NCI-H187 (cell line): ENCODE measurements at places on chromosomes 4 and X.

DNA sequence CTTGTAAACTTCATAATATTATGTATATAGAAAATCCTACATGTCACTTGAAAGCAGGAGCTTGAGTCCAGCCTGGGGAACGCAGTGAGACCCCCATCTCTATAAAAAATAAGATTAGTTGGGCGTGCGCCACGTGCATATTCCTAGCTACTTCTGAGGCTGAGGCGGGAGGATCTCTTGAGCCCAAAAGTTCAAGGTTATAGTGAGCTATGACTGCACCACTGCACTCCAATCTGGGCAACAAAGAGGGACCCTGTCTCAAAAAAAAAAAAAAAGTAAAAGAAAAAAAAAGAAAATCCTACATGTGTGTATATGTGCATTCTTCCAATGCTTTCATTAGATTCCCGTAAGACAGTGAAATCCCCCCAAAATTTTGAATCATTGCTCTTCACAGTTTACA is 1.7 kb downstream of the SEC31A start:
- DNase-seq, result no peak

DNA sequence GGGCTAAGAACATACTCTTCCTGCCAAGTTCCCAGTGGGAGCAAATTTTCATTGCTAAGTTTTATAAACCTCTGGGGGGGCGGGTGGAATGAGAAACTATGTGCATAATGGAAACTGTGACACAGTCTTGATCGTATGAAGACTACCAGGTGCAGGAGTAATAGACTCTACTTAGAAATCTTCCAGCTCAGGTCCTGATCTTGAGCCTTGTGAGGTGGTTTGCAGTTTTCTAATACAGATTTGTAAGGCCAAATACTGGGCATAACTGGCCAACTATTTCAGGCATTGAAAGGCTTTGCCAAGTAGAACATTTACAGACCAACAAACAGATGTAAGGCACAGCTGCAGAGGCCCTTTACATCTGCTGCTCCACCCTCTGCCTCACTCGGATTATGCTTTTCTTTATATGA is 89.7 kb upstream of the CBR4 start:
- DNase-seq, result no peak

DNA sequence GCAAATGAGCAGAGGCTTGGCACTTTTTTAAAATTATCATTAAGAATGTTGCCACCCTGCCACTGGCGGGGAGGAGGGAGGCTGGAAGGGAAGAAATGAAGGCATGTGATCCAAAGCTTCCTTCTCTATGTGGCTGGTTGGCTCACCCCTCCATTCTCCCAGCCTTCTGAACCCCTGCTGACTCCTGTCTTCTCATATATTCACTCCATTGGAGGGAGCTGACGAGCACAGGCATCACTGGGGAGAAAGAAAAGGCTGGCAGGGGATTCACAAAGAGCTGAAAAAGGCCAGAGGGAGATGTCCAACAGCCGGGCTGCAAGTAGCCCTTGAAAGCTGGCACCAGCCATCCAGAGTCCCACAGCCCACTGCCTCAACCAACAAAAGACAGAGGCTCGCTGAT is 495.6 kb downstream of the BCOR start:
- no peak for DNase-seq

GRCh38 chr4:142645475-142646108 is 200.5 kb downstream of the INPP4B start:
- DNase-seq, result no peak

- DNase-seq, result no peak
Measured at GRCh38 chr4:83356899-83357661, 22.4 kb upstream of the HPSE start.

DNA sequence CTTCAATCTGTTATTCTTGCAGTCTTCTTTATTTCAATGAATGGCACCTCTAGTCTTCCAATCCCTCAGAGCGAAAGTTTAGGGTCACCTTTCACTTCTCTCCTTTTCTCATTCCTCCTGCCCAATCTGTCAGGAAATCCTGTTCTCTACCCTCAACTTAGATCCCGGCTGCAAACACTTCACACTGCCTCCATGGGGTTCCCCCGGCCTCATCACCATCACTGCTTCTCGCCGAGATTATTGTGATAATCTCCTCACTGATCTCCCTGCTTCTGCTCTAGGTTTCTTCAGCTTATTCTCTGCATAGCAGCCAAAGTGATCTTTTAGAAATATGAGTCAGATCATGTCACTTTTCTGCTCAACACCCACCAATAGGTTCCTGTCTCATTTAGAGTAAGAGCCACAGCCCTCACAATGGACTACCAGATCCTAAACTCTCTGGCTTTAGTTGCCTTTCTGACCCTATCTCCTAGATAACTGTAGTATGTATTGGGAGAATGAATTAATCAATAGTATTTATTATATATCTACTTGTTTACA is 43.6 kb upstream of the TBC1D9 start:
- DNase-seq, result no peak

DNA sequence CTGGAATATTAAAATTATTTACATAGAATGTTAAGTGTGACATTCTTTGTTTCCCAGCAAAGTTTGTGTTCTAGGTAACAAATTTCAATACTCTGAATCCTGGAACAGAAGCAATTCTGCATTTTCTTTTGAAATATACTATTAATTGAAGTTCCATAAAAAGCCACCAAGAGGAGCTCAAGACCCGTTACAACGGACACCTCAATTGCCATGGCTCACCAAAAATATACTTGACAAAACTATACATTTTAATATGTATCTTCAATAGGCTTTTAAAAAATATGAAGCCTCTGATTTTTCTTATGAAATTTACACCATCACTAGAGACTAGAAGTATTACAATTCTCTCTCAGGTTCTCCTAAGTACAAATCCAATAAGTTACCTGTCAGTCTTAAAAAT is 111.4 kb downstream of the NYX start:
- DNase-seq, result no peak

DNA sequence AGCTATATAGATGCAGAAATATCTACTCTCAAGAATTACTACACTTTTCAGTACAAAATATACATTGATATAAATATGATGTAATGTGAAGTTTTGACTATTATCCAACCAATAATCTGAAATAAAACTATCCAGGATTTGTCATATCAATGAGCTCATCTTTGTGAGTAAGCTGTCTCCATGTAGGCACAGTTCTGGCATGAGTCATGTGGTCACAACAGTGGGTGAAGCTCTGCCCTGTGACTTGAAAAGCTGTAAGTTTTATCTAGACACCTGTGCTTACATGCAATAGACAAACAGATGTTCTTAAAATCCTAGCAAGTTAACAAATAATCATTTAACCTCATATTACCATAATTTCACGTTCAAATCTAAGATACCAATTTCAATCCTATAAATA is 192.7 kb downstream of the GABRG1 start:
- no peak for DNase-seq

GRCh38 chr4:98406819-98407218 is 145.6 kb downstream of the RAP1GDS1 start:
- DNase-seq, result no peak

DNA sequence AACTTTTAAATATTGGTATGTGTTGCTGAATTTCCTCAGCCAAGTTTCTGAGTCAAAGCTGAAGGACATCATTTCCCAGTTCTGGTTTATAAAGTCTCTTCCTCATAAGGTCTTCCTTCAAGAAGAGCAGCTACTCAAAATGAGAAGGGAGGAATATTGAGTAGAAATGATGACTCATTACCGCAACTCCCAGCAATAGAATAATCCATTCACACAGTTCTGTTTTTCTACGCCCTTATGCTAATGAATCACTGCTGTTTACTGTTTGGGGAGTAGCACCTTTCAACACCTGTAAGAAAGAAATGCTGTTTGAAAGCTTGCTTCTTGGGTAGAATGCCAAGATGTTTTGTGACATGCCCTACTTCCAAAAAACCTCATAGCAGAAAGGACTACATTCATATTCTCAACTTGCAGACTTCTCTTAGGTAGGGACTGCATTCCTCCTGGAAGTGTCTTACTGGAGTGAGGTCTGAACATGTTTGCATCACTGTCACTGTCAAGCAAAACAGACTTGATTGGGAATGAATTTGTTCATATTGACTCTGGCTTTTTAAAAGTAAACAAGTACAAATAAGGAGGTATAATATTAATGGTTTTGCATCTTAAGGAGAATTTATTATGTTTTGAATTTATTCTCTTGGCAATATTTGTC is 147.2 kb upstream of the BANK1 start:
- DNase-seq, result no peak

DNA sequence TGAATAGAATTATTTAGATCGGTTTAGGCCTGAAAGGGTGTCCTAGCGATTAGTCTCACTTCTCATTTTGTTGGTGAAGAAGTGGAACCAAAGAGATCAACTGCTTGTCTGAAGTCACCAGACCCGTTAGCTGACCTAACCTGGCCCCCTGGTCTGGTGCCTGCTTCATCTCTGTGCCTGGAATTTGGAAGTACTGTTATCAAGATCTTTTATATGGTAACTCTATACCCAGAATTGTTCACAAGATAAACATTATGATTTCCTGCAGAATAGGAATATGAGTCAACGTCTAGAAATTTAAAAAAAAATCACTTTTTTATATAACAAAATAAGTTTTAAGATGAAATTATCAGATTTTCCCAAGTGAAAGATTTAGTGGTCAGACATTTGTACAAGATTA is 37.2 kb downstream of the LRP2BP start:
- DNase-seq, result no peak

- no peak for DNase-seq
Measured at GRCh38 chr4:41189666-41190065, 24.7 kb downstream of the APBB2 start.

DNA sequence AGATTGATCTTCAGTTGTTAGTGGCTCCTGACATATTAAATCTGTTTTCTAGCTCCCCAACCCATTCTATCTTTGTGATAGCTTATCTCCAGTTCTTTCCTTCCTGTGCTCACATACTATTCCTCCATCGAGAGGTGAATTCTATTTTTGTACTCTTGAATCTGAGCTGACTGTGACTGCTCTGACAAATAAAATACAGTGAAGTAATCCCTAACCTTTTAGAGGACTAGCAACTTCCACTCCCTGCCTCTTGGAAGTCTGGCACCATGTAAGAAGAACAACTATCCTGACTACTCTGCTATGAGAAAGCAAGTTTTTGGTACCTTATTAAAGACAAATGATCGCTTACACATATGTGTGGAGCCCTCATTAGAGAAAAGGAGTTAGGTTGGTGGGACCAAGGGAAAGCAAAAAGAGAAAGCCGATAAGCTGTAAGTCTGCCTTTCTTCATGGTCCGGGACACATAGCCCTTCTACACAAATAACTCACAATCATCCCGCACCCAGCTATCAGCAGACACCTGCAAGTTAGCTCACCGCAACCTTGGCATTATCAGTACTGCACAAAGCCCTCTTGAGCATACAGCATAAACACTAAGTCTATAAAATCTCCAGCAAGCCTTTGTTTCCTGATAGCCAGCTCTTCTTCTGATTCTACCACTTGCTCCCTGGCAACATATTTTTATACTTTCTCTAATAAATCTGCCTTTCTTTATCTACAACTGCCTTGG is 13.5 kb upstream of the PPM1K start:
- no peak for DNase-seq

DNA sequence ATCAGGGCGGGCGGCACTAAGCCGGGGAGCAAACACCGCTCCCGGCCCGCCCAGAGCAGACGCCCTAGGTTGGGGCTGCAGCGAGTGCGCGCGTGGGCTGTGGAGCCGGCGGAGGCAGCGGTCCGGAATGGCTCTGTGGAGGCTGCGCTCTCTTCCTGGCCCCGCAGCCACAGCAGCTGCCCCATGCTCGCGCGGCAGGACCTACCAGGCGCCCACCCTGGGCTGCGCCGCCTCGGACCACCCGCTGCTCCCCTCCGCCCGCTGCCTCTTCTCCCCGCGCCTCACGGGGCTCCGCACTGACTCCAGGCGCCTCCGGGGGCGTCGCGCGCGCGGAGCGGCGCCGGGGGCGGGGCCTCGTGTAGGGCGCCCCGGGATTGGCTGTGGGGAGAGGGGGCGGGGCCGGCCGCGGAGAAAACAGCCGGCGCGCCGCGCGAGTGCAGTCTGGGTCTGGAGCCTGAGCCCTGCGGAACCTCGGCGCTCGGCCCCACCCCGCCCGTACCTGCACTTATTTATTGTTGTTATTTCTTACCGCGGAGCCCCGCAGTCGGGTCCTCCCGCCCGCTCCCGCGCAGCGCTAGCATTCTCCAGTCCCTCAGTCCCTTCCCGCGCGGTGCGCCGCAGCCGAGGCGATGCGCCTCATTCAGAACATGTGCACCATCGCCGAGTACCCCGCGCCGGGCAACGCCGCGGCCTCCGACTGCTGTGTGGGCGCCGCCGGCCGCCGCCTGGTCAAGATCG is at the start of gene RASL11B:
TSS of gene RASL11B (plus strand) at position 439 of the 738 bp plus-strand sequence. CDS start at position 630, 191 bp downstream.
- peak; percentile 83 for DNase-seq

DNA sequence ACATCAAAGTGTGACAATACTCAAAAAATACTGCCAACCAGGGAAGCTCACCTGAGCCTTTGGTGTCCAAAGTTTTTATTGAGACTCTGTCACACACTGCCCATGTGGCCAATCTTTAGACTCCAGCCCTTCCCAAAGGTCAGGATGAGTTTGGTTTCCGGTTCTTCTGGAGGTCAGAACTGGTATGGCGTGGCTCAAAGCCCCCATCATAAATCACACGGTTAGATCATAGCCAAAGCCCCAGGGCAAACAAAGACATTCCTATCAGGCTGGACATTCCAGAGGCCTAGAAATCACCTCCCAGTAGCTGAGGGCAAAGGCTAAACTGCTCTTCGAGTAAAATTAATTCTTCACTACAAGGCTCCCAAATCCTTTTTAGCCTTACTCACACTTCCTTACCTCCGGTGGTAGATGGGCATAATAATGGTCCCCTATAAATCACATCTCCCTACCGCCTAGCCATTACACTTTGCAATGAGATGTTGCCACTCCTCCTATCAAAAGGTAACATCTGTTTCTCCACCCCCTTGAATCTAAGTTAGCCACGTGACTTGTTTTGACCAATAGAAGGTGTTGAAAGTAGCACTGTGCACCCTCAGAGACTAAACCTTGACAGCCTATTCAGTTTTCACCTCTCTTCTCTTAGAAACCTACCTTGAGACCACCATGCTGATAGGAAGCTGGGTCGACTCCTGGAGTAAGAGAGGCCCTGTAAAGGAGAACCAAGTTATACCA is 137.8 kb upstream of the DUSP21 start:
- DNase-seq, result no peak

- DNase-seq, result peak; percentile 13
Measured at GRCh38 chrX:152601848-152602616, 35.7 kb upstream of the GABRQ start.

GRCh38 chr4:141046255-141046654 is 87.0 kb downstream of the RNF150 start:
- no peak for DNase-seq

DNA sequence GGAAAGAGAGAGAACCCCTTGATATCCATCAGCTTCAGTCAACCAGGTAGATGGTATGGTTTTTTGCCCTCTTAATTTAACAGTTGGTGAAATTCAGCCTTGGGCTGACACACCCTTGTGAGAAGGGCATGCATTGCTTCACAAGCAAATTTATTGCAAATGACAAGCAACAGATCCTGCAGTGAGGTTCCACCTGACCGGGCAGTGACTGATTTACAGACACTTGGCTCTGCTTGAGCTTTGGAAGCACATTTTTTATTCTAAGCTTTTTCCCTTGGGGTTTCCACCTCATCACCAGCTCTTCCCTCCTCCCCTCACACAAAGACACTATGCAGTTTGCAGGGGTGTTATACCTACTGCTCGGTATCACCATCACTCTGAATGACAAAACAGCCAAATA is 28.3 kb upstream of the SERTM2 start:
- peak; percentile 28 for DNase-seq

GRCh38 chr4:1010395-1011021 is 918 bp upstream of the FGFRL1 start:
- DNase-seq, result no peak

- no peak for DNase-seq
Measured at GRCh38 chrX:72114306-72114705, 17.4 kb downstream of the RTL5 start.

- no peak for DNase-seq
Measured at GRCh38 chrX:19799319-19800182, 87.8 kb downstream of the SH3KBP1 start.
